ENCODE measurements at places on chromosomes 7 and 10.

DNA sequence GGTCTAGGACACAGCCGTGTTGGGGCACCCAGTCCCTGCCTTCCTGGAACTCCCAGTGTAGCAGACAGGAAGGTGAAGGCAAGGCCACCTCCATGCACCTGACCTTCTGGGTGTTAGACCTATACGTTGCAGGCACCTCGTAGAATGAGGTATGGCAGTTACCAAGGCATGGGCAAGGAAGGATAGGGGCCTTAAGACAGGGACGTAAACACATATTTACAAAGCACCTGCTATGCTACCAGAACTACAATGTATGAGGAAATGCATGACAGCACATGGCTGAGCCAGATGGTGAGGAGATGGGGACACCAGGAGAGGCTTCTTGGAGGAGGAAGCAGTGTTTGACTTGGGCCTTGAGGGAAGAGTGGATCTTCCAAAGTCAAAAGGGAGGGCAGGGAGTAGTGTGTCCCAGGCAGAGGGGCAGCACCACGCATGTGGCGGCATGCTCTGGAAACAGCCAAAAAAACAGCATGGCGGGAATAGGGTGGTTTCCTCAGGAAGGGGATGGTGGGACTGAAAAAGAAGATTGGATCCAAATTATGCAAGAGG lies 231.2 kb downstream of the FANK1 start:
- DNase-seq, result no peak

DNA sequence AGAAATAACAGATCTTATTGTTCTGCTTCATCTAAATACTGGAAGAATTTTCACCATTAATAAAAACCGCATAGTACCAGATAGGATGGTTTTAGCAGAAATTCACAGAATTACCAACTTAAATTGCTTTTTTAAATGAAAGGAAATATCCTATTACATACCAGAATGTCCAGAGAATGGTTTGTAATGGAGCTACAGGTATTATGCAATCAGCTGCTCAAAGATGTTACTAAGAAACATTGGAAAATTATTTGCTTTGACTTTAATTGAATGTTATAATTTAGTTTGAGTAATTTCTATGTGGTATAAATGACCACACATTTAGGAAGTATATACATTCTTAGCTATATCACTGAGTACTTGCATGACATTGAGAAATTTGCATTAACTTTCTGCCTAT lies 338.3 kb downstream of the ETV1 start:
- DNase-seq, result no peak

- no peak for DNase-seq
Observed at GRCh38 chr10:35700487-35700882, 58.4 kb upstream of the FZD8 start.

GRCh38 chr10:129402459-129402858 lies 64.6 kb upstream of the MGMT start:
- DNase-seq, result no peak

DNA sequence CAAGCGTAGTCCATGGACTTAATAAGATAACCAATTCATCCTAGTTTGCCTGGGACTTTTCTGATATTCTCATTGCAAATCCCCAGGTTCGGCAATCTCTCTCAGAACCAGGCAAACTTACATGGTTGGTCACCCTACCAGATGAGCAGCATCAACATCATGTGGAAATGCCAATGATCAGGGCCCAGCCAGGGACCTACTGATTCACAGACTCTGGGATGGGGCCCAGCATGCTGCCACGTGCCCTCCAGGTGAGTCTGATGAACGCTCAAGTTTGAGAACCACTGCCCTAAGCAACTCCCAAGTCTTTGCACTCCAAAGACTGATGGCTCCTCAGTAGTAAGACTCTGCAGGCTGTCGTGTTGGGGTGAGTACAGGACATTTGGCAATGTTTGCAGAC lies 2.7 kb downstream of the LAMB4 start:
- no peak for DNase-seq

GRCh38 chr10:120011359-120012130 lies 119.0 kb downstream of the SEC23IP start:
- DNase-seq, result no peak

- DNase-seq, result peak; percentile 69
Observed at GRCh38 chr10:124686707-124687376, 57.3 kb downstream of the FAM53B start.

DNA sequence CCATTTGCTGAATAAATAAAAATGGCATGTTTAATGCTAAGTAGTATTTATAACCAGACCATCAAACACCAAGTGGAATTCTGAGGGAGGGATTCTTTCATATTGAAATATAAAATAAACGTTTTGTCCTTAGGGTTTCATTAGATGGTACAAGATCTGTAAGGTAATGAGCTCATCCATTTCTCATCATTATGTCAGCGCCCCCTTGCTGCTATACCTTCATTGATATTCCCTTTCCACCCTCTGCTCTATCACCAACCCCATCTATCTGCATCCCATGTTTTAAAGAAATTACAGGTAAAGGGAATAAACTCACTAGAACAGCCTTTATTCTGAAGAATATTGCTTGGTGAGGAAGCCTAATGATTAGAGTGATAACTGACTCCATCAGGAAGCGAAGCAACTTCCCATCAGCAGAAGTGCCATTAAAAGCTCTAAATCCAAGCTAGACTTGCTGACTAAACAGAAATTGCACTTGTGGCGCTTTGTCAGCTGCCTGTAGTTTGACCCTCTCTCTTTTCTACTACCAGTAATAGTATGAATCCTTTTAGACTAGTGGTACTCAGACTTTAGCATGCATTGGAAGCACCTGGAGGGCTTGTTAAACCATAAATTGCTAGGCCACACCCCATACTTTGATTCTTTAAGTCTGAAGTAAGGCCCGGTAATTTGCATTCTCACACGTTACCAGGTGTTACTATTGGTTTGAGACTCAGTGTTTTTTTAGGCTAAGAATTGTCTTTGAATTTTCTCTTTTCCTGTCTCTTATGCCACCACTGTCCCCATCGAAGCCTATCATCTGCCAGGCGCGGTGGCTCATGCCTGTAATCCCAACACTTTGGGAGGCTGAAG lies 27.5 kb downstream of the ADD3 start:
- no peak for DNase-seq
